M059J (cell line): ENCODE measurements at places on chromosomes 7 and 10. TPM values are rescaled to one million over a fixed set of nuclear protein-coding genes. Genes with fewer than 3 reads are reported as not detected.
A peak's percentile ranks its signal among the peaks of the same experiment; 100 is the strongest.

DNA sequence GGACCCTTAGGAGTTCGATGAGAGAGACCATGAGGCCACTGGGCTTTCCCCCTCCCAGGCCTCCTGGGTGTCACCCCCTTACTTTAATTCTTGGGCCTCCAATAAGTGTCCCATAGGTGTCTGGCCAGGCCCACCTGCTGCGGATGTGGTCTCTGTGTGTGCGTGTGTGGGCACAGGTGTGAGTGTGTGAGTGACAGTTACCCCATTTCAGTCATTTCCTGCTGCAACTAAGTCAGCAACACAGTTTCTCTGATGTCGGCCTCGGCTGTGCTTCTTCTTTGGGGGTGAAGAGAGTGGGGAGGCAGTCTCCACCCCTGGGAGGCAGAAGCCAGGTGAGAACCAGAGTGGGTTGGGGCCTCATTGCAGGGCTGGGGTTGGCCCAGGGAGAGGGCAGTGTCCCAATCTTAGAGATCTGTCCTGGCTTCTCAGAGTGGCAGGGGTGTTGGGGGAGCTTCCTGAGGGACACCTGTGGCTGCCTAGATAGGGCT lies 1.5 kb downstream of the PVRIG start:
- no peak for DNase-seq

GRCh38 chr10:73917566-73918305 lies 6.8 kb downstream of the PLAU start:
- DNase-seq, result peak; percentile 48

- DNase-seq, result no peak
Observed at GRCh38 chr7:115831371-115831770, 199.2 kb downstream of the TFEC start.

GRCh38 chr7:95367606-95368005 lies 28.6 kb downstream of the PON3 start:
- DNase-seq, result no peak

GRCh38 chr7:1193593-1194424 lies 33.8 kb upstream of the ZFAND2A start:
- DNase-seq, result peak; percentile 74

- no peak for DNase-seq
Observed at GRCh38 chr10:114811862-114812261, 9.7 kb upstream of the FHIP2A start.

Gene PYROXD2
- total RNA-seq, result 0.54 and 1.0 TPM in 2 replicates

GRCh38 chr7:89623018-89623672 lies 531.1 kb upstream of the STEAP1 start:
- DNase-seq, result peak; percentile 17

Gene PNPLA8
- 24.9 and 32.5 TPM in 2 replicates for total RNA-seq

Gene STYXL1
- 69.8 and 77.7 TPM in 2 replicates for total RNA-seq

Gene PNLIPRP1
- not detected in 2 replicates for total RNA-seq
